ENCODE measurements at places on chromosomes 1 and 21.

DNA sequence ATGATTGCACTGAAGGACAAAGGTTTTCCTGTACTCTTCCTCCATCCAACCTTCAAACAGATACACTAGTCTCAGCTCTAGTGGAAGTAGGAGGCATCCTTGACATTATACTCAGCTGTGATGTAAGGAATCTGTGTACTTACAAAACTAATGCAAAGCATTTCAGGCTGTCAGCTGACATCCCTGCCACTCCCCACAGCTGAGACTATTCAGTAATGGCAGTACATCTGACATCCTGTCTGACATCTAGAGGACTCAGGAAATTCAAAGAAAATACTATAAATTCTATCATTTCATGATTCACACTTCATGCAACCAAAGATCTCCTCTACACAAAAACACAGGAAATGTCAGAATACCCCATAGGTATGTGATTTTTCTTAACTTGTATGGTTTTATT lies 325.8 kb downstream of the SMYD3 start:
- DNase-seq, result no peak

- no peak for DNase-seq
Observed at GRCh38 chr1:239368436-239369109, 17.8 kb upstream of the CHRM3 start.

DNA sequence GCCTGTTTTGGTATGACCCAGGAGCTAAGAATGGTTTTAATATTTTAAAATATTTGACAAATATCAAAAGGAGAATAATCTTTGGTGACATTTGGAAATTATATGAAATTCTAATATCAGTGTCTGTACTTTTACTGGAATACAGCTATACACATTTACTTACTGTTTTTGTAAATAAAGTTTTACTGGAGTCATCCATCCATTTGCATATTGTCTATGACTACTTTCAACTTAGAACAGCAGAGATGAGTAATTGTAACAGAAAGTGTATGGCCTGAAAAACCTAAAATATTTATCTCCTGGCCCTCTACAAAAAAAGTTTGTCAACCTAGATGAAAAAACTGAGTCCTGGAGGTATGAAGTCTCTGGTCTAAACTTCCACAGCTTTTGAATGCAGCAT lies 5.8 kb upstream of the MAP3K7CL start:
- no peak for DNase-seq

DNA sequence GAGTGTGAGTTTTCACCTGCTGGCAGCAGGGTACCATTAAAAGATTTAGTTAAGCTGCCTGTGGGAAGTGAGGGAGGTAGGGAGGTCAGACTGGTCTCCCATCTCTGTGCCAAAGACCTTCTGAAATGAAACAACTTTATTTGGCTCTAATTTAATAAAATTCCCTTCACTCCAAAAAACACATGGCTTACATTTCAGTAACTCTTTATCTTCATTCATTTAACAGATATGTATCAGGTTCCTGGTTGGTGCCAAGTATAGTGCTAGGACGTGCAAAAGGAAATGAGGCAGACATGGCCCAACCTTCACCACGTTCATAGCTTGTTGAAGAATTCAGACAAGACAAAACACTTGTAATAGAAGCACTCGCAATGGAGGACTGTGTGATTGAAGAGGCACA lies 282.3 kb downstream of the SEC16B start:
- DNase-seq, result no peak

DNA sequence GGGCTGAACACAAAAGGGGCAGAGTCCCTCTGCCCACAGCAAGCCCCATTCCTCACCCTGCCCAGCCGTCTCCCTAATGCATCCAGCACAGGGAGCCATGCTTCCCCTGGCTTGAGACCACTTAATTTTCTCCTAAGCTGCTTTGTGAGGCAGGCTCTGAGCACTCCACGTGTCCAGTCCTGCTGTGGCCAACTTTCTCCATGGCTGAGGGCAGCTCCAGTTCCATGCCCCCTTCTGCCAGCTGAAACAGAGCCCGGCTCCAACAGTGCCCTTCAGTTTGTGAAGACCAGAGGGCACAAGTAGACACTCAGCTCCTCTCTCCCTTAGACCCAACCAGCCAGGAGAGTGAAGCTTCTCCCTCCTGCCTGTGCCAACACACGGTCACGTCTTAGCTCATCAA lies 33.8 kb downstream of the PLEKHA6 start:
- no peak for DNase-seq

DNA sequence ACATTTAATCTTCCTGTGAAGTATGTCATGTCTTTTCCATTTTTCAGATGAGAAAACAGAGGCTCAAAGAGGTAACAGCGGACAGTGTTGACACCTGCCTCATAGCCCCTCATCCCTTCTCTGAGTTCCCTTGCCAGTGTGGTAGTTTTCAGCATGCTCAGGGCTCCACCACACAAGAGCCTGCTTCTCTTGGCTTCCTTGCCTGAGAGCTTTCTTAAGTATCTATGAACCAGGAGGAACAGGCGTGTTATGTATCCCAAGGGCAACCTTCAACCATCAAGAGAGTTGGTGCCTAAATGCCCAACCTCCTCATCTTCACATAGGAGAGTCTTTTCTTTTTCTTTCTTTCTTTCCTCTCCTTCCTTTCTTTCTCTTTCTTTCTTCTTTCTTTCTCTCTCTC lies 5.9 kb upstream of the PAFAH2 start:
- no peak for DNase-seq

DNA sequence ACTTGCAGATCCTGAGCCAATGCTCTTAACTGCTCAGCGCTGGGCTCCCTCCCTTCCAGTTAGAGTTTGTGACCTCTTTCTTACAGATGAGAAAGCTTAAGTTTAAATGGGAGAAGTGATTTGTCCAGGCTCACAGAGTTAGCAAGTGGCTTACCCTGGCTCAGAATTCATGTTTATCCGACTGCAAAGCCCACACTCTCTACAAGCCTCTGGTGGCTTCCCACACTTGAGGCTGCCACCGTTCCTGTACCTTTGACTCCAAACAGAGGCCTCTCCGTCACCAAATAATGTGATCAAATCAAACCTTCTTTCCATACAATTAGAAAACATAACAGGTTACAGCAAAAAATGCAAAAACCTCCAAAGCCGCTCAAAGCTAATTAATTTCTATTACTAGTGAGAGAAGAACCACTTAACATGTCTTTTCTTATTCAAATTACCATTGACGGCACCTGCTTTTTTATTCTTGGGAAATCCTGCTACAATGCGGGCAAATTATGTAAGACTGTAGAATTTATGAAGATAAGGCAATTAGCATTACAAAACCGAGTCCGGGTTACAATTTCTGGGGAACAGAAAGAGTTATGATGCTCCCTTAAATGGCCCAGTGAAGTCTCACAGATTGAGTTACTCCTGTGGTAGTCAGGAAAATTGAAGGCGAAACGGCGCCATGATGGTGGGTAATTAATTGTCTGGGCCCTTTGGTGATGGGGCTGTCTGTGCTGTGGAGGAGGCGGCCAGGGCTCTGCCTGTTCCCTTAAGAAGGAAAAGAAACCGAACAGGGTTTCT lies 324.3 kb upstream of the POU3F1 start:
- no peak for DNase-seq

GRCh38 chr1:39663559-39663958 lies 8.3 kb downstream of the NT5C1A start:
- no peak for DNase-seq

GRCh38 chr21:45390121-45390751 lies 14.7 kb upstream of the COL18A1 start:
- DNase-seq, result no peak

GRCh38 chr1:29936031-29936544 lies 699.8 kb downstream of the PTPRU start:
- DNase-seq, result no peak

DNA sequence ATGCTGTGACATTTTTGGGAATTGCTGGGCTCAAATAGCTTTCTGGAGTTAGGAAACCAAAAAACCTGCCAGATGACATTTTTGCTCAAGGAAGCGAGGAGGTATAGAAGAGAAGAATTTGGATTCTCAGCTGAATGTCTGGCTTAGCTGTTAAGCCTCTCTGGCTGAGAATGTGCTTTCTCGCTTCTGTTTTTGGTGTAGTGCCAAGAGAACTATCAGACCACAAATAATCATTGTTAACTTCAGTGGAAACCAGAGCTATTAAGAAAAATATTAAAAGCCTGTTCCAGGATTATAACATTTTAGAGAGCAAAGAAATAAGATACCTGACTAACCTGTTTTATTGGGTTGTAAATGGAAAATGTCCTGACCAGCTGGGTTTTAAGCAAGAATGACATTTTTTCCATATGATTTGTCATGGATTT lies 39.5 kb upstream of the DIPK1A start:
- DNase-seq, result no peak

DNA sequence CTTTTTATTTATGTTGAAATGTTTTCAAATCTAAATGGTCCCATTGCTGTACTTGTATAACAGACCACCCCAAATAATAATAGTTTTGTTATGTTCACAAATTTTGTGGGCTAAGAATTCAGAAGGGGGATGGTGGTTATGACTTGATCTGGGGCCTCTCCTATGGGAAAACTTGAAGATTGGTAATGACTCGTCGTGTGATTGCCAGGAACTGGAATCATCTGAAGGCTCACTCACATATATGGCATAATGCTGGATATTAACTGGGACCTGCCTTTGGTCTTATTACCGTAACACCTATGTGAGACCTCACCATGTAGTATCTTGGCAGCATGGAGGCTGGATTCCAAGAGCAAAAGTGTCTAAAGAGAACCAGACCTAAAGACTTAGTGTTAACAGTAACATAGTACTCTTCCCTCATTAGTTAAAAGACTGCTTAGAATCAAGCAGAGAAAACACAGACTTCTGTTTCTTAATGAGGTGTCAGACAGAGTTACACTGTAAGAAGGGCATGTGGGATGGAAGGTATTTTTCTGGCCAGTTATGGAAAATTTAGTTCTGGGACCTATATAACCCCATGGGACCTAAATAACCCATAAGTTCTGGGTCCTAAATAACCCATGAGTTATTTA lies 11.9 kb downstream of the LYPLAL1 start:
- DNase-seq, result no peak

DNA sequence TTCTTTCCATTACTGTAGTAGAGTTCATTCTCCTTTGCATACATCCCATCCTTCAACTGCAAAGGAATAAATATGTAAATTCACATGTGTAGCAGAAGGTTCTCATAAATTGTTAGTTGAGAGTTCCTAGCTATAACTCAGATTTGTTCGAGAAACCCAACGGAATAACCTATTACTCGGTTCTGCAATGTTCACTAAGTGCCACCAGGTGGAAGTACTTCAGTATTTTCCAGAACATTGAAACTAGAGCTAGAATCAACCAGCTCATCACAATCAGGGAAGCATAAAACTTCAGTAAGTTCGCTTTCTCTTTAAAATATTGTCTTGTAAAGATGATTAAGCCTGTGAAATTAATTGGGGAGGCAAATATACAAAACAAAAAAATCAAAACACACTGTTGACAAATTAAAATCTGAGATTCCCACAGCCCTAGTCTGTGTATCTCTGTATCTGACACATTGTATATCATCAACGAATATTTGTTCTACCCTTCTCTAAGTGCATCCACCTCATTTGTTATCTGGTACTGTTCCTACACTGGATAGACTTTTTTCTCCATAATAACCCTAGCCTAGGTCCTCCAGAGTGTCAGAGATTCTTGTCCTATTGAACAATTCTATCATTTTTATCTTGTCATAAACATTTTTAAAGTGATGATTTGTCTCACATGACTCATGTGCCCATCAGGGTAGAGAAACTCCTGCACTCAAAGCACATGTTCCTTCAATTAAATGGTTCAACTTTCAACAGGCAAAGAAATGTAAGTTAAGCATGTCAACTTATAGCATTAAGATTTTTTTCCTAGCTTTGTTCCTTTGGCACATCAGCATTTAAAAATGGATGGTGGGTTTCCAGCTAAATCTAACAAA lies 31.9 kb downstream of the MROH9 start:
- no peak for DNase-seq

DNA sequence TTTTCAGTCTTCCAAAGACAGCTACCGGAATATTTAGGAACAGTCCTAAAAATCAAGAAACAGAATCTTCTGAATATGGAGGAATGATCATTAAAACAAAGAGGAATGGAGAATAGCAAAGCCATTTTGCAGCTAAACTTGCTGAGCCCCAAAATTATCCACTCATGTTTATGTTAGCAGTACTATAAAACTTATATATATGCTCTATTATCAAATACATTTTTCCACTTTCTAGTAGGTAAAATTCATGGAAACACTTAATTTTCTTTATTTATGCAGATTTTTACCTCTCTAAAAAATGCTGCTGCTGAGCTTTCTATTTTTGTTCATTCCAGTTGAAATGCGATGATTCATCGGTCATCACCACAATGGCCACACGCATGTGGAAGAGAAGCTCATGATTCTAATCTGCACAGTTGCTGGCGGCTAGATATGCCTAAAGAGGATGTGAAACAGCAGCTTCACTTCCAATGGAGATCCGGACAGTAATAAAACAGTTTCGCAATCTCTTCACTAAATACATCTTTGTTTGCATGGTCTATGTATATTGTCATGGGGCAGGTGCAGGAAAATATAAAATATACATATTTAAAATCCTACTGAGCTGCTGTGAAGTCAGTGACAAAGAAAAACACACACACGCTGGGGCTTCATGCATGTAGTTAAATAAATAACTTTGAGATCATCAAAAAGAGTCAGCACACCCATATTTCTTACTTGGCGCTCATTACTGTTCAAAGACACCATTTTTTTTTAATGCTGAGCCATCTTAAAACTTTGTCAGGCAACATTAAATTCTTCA lies 292.2 kb downstream of the SMYD3 start:
- DNase-seq, result no peak

- DNase-seq, result no peak
Observed at GRCh38 chr1:185645686-185646085, 88.5 kb upstream of the HMCN1 start.

DNA sequence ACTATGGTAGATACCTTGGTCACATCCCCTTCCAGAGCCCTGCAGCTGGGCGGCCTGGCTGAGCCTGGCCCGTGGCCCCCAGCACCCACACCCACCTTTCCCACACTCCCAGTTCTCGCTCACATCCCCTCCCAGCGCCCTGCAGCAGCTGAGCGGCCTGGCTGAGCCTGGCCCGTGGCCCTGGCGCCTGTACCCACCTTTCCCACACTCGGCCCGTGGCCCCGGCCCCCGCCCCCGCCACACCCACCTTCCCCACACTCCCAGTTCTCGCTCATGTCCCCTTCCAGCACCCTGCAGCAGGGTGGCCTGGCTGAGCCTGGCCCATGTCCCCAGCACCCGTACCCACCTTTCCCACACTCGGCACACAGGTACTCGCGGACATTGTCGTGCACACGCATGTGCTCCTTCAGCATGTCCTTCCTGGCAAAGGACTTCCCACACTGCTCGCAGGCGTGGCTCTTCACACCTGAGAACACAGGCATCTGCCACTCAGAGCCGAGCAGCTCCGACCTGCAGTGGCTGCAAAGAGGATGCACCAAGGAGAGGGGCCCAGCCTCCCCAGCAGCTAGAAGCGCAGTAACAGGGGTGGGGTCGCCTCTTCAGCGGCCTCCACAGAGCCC lies 52.5 kb upstream of the RIPK4 start:
- DNase-seq, result no peak

DNA sequence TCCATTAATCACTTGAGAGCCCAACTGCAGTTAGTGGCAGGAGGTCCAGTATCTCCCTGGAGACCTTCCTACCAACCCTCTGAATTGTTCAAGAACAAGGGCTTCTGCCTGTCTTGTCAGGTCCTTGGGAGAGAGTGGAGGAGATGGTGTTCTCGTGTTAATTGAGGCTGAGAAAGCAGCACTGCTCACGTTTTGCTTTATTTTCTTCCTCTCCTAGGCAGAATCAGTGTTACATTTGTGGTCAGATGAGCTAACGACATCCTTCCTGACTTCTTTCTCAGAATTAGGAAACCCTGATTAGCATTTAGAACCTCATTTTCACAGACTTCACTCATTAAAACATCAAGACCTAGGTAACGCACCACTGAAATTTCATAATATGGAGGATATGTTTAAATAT lies 26.4 kb upstream of the LRIG2 start:
- DNase-seq, result no peak
